ENCODE measurements at places on chromosomes 2 and 18. TPM values are rescaled to one million over a fixed set of nuclear protein-coding genes. Genes with fewer than 3 reads are reported as not detected.
A peak's percentile ranks its signal among the peaks of the same experiment; 100 is the strongest.

DNA sequence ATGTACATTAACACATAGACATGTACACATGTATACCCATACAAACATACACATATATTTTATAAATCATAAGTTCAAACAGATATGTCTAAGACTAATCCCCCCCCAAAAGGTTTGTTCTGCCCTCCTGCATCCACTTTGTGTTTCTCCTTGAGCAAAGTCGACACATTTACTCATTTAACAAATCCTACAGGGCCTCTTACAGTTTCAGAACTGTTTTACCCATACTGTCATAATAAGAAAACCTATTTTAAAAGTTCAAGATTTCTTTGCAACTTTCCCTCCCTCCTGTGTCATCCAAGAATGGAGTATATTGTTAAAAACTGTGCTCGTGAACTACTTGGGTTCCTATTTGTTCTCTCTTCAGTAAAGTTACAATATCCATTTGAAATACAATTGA is 166.7 kb downstream of the L3MBTL4 start:
- no peaks in the 10 kb centered on the region for H3K36me3 ChIP-seq
- DNase-seq, result no peak
- H3K27ac ChIP-seq, result no peak overlapping the region
- no peak overlapping the region for H3K4me3 ChIP-seq
- H3K4me1 ChIP-seq, result no peaks in the 10 kb centered on the region

DNA sequence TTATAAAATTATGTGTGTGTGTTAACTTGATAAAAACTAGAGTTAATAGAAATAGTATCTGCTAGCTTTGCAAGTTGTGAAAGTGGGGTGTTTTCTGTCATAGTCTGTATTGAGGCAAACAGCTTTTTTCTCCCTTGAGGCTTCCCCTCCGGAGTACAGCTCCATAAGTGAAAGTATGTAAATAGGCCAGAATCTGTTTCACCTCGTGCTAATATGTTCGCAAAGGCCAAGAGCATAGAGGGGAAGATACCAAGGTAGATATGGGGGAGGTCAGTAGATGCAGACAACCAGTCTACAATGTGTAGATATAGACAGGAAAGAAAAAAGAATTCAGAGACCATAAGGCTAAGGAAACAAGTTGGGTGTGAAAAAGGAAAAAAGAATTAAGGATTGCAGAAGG is 72.9 kb downstream of the PTRHD1 start:
- H3K27ac ChIP-seq, result no peak overlapping the region
- no peak overlapping the region for H3K4me3 ChIP-seq
- H3K4me1 ChIP-seq, result peaks cover 8% of the 10 kb centered on the region
- H3K36me3 ChIP-seq, result no peaks in the 10 kb centered on the region
- H3K27me3 ChIP-seq, result no peaks in the 10 kb centered on the region
- no peak for DNase-seq

DNA sequence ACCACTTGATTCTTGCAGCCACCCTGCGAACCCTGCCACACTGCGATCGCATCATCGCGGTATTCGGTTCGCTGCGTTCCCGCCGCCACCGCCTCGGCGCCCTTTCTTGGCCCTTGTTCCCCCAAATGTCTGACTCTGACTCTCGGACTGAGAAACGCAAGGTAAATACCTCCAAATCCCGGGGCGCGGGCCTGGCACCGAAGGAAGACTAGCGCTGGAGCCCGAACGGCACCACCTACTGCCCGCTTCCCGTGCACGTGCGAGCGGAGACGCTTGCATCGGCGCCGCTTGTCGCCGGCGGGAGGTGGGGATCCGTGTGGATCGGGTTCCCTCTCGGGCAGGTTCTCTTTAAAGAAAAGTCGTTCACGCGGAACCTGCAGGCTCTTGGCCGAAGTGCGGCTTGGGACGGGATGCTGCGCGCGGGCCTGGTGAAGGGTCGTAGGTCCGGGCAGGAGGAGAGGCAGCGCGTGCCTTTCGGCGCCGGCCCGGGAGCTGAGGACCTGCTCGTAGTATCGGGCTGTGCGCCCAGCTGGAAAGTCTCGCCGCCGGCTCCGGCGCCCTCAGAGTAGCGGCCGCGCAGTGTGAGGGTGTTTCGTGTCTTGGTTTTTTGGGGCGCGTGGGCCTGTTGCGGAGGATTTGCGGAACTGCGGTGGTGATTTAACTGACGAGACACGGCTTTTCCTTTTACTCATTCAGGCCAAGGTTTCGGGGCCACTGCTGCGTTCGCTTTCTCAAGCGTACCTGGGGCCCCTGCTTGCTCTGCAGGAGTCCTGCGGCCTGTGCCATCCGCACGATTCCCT is 514 bp downstream of the BCL2L11 start:
- H3K4me3 ChIP-seq, result peak overlapping the region; percentile 87
- H3K36me3 ChIP-seq, result no peaks in the 10 kb centered on the region
- H3K4me1 ChIP-seq, result peaks cover 12% of the 10 kb centered on the region
- peaks cover 29% of the 10 kb centered on the region for H3K27me3 ChIP-seq
- H3K27ac ChIP-seq, result no peak overlapping the region

DNA sequence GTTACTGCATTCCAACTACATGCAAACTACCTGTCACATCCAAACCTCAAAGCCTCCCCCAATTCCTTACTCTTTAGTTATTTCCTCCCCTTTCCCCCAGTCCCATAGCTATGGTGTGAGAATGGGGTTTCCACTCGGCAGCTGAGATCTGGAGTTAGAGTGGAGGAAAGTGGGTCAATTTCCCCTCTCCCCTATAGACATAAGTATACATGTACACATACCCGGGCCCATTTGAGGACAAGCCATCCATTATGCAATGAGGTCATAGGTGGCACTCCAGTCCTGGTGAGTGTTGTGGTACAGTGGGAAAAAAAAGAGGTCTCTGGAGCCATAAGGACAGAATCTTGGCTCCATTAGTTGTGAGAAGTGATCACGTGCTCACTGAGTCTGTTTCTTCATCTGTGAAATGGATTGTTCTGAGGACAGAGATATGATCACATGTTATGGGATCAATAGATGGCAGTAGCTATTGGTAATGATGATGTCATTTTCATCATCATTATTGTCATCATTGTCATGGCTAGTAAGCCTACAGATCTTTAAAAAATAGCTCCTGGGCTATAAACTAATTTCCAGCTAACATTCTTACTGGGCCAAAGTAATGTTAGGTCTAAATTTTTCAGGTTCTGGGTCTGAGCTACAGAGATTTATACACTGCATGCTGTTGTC is 119.0 kb downstream of the BCL2L11 start:
- H3K4me1 ChIP-seq, result no peaks in the 10 kb centered on the region
- DNase-seq, result no peak
- no peaks in the 10 kb centered on the region for H3K27me3 ChIP-seq
- no peak overlapping the region for H3K27ac ChIP-seq

Gene ZNF385B
- 1.1 TPM for total RNA-seq
